ENCODE measurements at places on chromosomes 5 and 9.

DNA sequence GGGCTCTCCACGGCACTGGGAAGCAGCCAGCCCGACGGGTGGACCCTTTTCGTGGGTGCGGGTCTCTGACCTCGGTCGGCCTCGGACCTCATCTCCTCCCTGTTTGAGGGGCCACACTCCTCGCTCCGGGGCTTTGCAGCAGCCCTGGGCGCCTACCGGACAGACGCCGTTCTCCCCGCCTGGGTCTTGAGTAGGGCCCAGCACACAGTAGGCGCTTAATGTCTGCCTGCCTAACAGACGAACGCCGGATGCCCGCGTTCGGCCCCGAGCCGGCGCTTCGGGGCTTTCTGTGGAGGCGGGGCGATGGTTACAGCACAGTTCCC, 842 bp upstream of the GTF3C5 start:
- no peak for DNase-seq

GRCh38 chr9:100869326-100869725, 159.2 kb upstream of the PLPPR1 start:
- no peak for DNase-seq

DNA sequence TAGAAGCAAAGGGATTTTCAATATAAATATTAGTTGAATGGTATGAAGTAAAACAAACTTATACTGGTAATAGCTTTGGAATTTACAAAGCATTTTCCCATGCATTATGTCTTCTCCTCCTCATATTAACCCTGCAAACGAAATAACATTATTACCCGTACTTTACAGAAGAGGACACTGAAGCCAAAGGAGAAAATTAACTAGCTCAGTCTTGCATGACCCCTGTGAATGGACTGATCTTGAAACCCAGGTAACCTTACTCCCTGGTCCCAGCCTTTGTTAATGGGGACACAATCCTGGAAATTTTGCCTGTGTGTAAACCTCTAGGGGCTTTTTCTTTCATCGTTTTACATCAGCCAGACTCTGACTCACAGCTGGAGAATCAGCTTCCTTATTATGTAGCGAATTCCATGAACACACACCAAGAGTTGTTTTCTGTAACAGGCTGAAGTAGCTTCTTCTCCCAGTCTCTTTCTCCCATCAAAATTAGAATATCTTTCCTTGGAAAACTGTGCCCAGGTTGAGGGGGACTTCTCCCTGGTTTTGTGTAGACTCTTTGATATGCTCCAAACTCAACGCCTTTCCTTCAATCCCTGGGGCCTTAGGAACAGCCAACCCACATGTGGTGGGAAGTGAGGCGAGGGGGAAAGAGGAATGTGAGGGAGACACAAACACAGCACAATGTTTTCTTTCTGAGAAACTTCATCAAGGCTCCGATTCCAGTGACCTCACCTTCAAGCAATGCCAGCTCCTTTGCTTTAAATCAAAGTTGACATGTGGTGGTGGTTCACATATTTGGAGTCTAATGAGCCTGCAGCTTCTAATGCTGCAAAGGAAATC, 480.9 kb upstream of the PAPPA start:
- DNase-seq, result no peak

DNA sequence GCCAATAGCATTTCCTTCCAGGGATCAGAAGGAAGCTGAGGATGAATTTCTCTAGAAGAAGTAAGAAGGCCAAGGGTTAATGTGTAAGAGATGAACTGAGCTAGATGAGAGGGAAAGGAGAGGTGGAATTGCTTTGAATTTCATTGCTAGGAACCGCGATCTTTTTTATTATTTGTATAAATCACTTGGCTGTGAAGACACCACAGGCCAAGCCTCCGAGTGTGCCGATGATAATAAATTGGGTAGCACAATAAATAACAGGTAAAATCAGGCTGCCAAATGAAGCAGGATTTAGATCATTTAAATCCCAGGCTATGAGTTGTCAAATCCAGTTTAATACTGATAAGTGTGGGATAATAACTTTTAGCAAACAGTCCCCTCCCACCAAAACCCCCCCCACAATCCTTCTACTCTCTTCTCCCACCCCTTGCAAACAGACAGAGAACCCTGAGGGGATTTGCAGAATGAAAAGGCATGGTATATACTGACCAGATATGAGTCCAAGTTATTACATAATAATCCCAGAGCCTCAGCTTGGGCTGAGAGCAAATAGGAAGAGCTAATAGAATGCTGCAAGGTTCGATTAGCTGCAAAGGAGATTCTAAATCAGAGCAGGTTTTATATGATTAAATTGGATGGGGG, 143.5 kb downstream of the PPP2R2B start:
- DNase-seq, result no peak

- no peak for DNase-seq
These were observed 25.4 kb downstream of the ADAMTS2 start for GRCh38 chr5:179319741-179320281.

DNA sequence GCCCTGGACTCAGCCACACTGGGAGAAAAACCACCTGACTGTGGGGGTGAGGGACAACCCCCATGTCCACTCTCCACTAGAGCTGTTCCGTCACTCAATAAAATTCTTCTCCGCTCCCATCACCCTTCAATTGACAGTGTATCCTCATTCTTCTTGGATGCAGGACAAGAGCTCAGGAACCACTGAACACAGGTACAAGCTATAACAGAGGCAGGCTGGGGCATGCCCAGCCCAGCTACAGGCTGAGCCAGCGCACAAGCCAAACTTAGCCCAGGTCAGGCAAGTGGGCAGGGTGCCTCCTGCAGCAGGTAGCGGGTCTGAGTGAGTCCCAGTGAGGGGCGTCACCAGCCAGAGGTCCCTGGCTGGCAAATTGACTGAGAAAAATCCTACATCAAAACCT, 183.4 kb downstream of the HINT1 start:
- no peak for DNase-seq
